Naive thymus-derived CD4-positive, alpha-beta T cell (primary cell): ENCODE measurements at places on chromosomes 5 and 9. TPM values are rescaled to one million over a fixed set of nuclear protein-coding genes. Genes with fewer than 3 reads are reported as not detected.
A peak's percentile ranks its signal among the peaks of the same experiment; 100 is the strongest.

DNA sequence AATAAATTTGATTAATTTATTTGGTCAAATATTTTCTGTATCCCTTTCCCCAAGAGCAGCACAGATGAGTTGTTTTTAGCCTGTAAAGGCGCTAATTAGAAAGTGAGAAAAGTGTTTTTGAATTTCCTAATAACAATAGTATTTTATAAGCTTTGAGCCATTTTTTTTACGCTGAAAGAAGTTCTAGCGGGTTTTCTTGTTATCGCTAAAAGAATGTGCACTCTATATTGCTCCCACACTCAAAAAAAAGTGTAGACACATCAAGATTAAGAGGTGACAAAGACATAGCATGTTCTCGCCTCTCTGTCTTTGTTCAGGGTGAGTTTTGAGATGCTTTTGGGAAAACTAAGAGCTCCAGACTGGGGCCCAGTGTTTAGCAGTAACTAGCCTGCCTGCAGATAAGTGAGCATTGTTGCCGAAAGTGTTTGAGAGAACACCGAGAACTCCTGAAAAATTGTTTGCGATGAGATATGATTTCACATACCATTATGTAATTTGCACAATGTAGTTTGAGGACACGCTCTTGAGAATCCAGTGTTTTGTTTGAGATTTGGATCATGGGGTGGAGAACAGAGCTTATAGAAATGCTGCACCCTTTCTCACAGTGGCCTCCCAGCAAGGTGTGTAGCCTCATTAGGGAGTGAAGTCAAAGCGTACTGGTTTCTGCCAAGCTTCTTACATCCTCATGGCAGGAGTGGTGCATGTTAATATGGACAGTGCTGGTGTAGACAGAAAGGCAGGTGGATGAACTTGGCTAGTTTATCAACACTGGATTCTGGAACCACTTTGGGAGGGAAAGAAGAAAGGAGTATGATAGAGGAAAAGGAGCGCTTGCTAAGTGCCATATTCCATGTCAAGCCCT is 1.5 kb downstream of the F2R start:
- DNase-seq, result no peak

GRCh38 chr5:98492258-98492657 is 281.2 kb upstream of the RGMB start:
- DNase-seq, result no peak

DNA sequence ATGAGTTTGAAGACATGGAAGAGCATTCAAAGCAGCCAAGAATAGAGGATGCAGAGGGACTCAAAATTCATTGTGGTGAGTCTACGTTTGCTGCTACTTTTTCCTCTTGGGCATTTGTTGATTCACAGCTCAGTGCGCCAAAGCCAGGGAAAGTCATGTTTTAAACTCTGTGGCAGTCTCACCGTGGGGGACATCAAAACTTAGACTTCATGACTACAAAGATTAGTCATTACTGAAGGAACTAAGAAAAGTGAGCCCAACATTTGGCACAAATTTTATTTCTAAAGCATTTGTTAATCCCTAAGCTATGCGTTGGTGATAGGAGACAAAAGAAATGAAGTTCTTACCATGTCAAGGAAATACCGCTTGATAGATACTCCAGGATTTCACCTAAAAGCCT is 73.7 kb upstream of the MTAP start:
- no peak for DNase-seq

DNA sequence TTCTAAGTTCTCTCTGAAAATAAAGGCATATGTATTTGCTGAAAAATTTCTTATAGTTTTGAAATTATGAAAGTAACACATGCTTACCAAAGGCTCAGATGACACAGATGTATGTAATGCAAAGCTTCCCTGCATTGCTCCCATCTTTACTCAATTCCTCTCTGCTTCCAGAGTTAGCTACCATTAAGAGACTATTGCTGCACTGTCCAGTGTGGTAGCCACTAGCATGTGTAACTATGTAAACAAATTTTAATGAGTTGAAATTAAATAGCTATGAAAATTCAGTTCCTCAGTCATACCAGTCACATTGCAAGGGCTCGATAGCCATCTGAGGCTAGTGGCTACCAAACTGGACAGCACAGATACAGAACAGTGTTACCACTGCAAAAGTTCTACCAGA is 17.9 kb downstream of the FRMD3 start:
- no peak for DNase-seq

DNA sequence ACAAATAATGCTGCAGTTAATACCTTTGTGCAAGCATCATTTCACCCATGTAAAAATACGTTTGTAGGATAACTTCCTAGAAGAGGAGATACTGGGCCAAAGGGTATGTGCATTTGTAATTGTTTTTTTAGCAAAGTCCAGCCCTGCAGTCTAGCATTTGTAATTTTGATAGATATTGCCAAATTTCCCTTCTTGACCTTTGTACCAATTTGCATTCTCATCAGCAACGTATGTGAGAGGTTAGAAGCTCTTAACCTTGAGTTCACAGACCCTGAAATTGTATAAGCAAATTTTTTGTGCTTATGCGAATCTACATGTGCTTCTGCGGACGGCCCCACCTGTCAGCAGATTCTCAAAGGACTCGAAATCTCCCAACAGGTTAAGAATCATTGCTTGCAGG is 18.6 kb upstream of the TOMM5 start:
- DNase-seq, result no peak

The SLC25A48 gene
- total RNA-seq, result not detected

GRCh38 chr5:6856653-6857052 is 143.4 kb downstream of the TENT4A start:
- no peak for DNase-seq

The PWWP2A gene
- total RNA-seq, result 26.7 and 28.1 TPM in 2 replicates

- no peak for DNase-seq
Measured at GRCh38 chr5:79699763-79700400, 10.2 kb downstream of the CMYA5 start.

GRCh38 chr9:131724683-131725082 is 15.2 kb downstream of the RAPGEF1 start:
- no peak for DNase-seq

GRCh38 chr9:76311537-76311936 is 82.7 kb downstream of the RFK start:
- DNase-seq, result no peak

The SCGB3A2 gene
- not detected for total RNA-seq

- no peak for DNase-seq
Measured at GRCh38 chr5:66118304-66118703, 25.8 kb upstream of the SREK1 start.

The PLPP7 gene
- total RNA-seq, result 0.13 TPM

DNA sequence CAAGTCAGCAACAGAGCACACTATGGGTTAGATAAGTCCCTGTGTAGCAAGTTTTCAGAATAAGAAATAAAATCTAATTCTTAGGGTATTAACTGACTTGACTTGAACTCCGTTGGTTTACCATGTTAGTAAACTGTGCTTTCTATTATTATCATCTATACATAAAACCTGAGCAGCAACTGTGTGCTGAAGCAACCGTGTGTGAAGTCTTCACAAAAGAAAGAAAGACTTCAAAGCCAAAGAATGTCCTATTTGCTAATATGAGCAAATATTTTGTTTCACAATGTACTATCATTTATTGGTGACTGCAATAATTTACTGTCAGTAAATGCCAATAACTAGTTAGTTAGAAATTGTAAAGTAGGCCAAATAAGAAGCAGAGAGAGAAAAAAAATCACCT is 32.7 kb downstream of the ERAP1 start:
- no peak for DNase-seq

The PCDHGA1 gene
- total RNA-seq, result 0.08 TPM

GRCh38 chr5:176362233-176362490 is 598 bp upstream of the KIAA1191 start:
- no peak for DNase-seq

DNA sequence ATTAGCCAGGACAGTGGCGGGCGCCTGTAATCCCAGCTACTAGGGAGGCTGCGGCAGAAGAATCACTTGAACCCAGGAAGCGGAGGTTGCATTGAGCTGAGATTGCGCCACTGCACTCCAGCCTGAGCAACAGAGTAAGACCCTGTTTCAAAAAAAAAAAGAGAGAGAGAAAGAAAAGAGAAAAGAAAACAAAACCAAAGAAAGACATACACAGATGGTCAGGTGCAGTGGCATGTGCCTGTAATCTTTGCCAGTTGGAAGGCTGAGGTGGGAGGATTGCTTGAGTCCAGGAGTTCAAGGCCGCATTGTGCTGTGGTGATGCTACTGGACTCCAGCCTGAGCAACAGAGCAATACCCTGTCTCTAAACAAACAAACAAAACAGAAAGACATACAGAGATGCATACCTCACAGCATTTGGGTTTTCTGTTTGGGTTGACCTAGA is 10.0 kb upstream of the PSAT1 start:
- DNase-seq, result no peak

- DNase-seq, result no peak
Measured at GRCh38 chr5:135115591-135115990, 81.6 kb upstream of the PITX1 start.

DNA sequence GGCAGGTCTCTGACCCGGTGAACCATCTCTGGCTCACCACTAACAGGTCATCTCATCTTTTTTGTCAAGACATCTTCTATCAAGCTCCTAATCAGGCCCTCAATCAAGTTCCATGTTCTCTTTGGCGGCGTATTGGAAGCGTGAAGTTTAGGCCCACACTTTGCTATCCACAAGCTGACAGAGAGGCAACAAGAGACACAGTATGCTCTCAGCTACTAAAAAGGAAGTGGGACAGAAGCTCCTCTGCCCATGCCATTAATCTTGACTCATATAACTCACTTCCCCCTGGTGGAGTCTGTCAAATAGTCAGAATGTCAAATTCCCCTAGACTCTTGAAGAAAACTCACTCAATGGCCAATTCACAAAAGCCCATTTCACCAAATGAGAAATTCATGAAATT is 77.6 kb upstream of the TMC1 start:
- DNase-seq, result no peak

- no peak for DNase-seq
Measured at GRCh38 chr5:116842514-116842961, 267.9 kb upstream of the SEMA6A start.

The SPINK1 gene
- not detected for total RNA-seq

- no peak for DNase-seq
Measured at GRCh38 chr9:108724652-108725051, 131.1 kb downstream of the ACTL7B start.

The NEURL1B gene
- total RNA-seq, result 0.19 TPM

The ZSWIM6 gene
- total RNA-seq, result 8.2 TPM

The PCDHA1 gene
- not detected for total RNA-seq

The PCDHGB2 gene
- total RNA-seq, result not detected

- no peak for DNase-seq
Measured at GRCh38 chr5:55747778-55748318, 10.0 kb downstream of the DDX4 start.

The PCDHGB4 gene
- 0.08 TPM for total RNA-seq

The NR2F1-AS1 gene
- not detected in 2 replicates for total RNA-seq

DNA sequence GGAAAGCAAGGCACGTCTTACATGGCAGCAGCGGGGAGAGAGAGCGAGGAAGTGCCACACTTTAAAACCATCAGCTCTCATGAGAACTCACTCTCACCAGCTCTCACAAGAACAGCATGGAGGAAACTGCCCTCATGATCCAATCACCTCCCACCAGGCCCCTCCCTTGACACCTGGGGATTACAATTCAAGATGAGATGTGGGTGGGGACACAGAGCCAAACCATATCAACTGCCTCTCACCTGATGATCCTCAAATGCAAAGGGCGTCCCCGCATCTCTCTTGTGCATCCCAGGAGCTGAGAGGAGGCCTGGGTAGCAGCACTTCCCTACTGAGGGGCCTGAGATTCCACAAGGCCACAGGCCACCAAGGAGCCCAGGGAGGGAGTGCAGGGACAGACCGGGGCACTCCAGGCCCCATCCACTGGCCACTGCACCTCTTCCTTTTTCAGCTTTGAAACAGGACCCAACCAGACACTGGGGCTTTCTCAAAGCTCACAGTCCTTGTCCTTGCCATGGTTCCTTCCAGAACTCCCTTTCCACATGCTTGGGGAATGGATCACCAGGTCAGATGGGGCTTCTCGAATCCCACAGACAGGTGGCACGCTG is 54.5 kb upstream of the IL17B start:
- no peak for DNase-seq

- DNase-seq, result no peak
Measured at GRCh38 chr5:158478139-158478538, 619.2 kb upstream of the CLINT1 start.

DNA sequence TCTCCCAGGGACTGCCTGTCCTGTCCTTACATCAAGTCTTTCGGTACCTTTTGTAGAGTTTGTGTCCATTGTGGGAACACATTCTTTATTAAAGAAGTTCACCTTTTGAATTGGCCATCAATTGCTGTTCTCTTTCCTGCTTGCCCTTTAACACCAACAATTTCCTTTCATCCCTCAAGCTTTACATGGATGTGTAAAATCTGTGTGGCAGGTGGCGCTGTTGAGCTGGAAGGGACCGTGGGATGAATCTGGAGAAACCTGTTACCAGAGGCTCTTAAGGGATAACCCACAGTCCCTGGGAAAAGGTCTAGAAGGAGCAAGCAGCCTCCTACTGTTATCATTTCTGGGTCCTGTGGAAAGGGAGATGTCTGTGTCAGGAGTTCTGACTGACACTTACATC is 7.9 kb upstream of the ZFP62 start:
- DNase-seq, result peak; percentile 42

- DNase-seq, result no peak
Measured at GRCh38 chr5:176697267-176697933, 50.1 kb downstream of the TSPAN17 start.

DNA sequence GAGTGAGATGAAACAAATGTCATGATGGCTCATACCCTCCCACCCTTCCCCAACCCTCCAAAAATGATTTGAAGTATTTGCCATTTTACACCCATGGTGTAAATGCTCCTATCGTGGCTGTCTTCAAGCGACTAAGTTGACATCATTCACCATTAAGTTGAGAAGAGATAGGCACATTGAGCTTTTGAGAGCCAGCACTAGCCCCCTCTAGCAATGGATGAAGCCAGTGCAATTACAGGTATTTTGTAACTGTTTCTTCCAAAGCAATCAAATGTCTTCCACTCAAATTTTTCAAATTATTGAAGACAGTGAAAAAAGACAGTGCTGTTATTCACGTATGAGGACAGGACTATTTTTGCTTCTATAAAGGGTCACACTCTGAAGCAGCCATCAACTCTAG is 371.5 kb upstream of the KLF4 start:
- no peak for DNase-seq

The TNFSF8 gene
- total RNA-seq, result 19.3 TPM

- DNase-seq, result no peak
Measured at GRCh38 chr5:32259033-32259432, 53.7 kb downstream of the MTMR12 start.

DNA sequence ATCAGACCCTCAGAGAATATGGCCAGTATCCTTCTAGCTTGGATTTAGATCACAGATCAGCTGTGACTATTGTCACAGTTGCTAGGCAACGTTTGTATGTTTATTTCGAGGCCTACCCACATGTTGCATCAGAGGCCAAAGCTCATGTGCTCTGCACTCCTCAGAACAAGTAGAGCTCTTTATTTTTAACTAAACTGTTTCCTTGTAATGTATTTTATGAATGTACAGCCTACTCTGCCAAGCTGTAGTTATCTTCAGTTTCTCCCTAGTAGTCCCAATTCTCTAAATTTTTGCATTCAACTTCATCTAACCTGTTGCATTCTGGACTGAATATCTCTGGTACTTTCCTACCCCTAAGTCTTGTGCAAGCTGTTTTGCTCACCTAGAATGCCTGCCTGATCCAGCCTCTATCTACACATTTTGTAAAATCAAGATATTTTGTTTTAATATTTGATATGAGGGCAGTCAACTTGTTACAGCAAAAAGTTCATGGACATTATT is 52.8 kb downstream of the CAST start:
- peak; percentile 29 for DNase-seq
